ENCODE measurements at places on chromosomes 16 and 17.

- DNase-seq, result no peak
Observed at GRCh38 chr16:53087101-53087500, 32.3 kb downstream of the CHD9 start.

DNA sequence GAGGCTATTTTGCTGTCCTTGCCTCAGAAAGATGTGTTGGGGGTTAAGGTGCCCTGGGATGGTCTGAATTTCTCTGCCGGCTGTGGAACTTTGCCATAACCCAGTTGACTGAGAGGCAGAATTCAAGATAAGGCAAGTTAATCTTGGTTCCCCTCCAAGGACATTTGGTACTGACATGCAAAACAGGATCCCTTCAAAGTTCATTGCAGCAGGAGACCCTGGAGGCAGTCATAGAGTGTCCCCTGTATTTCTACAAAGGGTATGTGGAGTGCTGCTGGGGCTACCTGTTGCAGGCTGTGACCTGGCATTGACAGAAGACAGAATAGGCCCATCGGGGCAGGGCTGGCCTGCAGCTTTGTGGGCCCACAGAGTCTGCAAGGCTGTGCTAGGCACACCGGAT lies 135.6 kb upstream of the IRX3 start:
- no peak for DNase-seq

DNA sequence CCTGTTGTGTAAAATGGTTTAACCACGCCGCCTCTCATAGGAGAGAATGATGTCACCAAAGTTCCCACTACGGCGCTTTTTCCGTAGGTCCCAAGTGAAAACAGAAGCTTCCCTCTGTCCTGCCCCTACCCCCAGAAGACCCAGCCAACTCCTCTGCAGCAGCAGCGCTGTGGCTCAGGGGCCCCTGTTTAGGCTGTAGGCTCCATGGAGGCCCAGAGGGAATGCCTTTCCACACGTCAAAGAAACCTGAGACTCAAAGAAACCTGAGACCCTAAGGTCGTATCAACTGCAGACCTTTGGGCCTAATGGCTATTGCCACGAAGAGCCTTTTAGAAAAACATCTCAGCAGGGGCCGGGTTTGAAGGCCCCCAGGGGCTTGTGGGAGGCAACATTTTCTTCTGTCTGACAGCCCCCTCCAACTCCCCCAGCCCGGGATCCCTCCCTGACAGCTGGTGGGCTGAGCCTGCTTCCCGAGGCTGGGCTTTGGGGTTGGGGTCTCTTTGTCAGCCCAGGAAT lies 43.1 kb upstream of the MEAK7 start:
- no peak for DNase-seq

DNA sequence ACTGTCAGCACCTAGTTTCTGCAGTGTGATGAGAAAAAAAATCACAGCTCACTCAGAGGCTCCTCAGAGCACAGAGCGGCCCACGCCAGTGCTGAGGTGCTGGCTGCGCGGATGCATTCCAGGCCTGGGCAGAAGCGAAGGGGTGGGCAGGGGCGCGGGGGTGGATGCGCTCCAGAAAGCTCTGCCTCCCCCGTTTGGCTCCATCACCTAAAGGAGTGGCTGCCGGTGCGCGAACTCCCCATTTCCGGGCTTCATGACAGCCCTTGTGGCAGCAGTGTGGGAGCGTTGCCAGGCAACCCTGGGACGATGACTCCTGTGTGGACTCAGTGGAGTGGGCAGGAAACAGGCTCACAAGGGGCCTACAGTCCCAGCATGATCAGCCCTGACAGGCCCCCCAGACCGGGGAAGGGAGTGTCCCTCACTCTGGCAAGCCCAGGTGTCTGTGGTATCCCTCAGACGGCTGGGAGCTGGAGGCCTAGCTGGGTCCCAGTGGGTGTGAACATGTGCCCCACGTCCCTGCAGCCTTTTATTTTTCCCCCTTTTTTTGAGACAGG lies 32.8 kb upstream of the NUDT16L1 start:
- DNase-seq, result peak; percentile 60

GRCh38 chr17:7468804-7469389 lies 10.5 kb downstream of the ZBTB4 start:
- no peak for DNase-seq

GRCh38 chr17:81513372-81513752 lies 763 bp upstream of the ACTG1 start:
- peak; percentile 38 for DNase-seq

GRCh38 chr16:80883159-80883642 lies 78.8 kb upstream of the CDYL2 start:
- no peak for DNase-seq

- DNase-seq, result no peak
Observed at GRCh38 chr16:69499541-69500230, 66.1 kb upstream of the NFAT5 start.

- DNase-seq, result no peak
Observed at GRCh38 chr16:67868290-67868689, 4.6 kb upstream of the EDC4 start.
